ENCODE measurements at places on chromosomes 2 and 18. TPM values are rescaled to one million over a fixed set of nuclear protein-coding genes. Genes with fewer than 3 reads are reported as not detected.

The RTP5 gene
- total RNA-seq = 0.20 TPM

The RMND5A gene
- total RNA-seq = 63.4 TPM

The PPP1R1C gene
- total RNA-seq = not detected

The STPG4 gene
- not detected for total RNA-seq

The FMNL2 gene
- 0.98 TPM for total RNA-seq

The RGPD4 gene
- total RNA-seq = 0.64 TPM

DNA sequence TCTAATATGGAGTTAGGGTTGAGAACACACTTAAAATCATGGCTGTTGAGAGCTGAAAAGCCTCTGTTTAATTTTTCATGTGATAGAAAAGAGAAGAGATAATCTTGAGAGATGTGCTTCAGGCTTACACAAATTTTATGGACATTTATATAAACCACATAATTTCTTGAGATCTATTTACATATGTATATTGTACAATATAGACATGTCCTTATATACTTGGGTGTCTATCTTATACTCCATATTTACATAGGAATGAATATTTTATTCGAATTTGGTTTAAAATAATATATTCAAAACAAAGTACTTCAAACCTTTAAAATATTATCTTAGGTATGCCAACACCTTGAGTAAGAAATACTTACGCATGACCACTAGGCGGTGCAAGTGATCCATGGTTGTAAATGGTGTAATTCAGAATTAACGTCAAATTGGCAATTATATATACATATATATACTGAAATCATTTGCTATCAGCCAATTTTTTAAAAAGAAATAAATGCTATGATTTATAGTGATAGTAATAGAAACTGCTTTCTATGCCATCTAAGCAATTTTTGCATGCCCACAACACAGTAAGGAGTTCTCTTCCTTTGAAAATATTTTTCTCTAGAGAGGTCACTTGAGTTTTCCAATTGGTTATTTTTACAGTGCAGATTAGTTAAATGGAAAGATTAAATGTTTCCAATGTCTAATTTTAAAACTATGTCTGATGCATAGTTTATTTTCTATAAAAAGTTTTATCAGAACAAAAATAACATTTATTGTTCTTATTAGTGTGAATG is 37.6 kb upstream of the SPAG16 start:
- DNase-seq = peak; percentile 47

DNA sequence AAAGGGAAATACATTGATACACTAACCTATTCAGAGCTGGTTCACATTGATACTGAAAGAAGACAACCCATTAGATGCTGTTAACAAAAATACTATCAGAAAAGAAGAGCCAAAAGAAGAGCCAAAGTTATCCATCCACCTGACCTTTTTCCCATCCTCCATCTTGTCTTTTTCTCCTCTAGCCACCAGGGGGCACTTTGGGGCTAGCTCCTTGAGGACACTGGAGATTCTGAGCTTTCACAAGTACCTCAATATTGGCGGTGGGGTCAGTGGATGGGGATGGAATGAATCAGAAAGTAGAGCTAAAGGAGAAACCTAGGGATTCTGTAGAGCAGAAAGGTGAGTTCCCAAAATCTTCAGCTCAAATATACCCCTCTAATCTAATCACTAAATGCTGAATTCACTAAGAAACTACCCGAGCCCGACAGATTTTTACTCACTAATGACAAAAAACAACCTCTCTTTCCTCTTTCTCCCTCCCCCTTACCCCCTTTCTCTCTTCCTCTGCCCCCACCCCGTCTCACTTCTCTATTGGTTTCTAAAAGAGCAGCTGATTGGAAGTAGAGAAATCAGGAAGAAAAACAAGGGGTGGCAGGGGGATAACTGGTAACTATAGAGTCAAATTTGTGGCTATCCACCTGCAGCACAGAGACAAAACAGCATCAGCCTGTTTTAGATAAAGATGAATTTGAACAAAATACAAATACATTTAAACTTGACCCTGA is 203.3 kb downstream of the TCF4 start:
- DNase-seq = peak; percentile 14

GRCh38 chr2:66897181-66897580 is 462.3 kb downstream of the MEIS1 start:
- no peak for DNase-seq

GRCh38 chr18:7458884-7459283 is 108.2 kb upstream of the PTPRM start:
- DNase-seq = no peak

GRCh38 chr2:171018522-171018921 is 89.5 kb downstream of the GORASP2 start:
- DNase-seq = no peak

Data from activated naive CD8-positive, alpha-beta T cell treated with anti-CD3 and anti-CD28 coated beads for 36 hours (primary cell).